ENCODE measurements at places on chromosomes 2 and 18.

DNA sequence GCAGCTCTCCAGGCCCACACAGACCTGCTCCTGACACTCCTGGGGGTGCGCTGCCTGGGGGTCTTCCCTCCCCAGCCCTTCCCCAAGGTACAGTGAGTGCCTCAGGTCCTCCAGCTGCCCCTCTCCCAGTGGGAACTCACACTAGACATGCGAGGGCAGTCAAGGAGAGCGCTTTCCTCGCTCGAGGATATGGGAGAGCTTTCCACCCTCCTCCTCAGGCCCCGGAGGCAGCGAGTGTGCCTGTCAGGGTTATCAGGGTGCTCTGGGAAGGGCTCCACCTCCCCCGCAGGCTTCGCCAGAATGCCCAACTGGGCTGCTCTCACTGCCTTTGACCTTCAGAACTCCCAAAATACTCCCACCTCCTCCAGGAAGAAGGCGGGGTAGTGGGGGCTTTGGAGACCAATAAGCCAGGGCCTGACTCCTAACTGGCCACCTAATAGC lies 85.7 kb upstream of the LAPTM4A start:
- no peak for DNase-seq

DNA sequence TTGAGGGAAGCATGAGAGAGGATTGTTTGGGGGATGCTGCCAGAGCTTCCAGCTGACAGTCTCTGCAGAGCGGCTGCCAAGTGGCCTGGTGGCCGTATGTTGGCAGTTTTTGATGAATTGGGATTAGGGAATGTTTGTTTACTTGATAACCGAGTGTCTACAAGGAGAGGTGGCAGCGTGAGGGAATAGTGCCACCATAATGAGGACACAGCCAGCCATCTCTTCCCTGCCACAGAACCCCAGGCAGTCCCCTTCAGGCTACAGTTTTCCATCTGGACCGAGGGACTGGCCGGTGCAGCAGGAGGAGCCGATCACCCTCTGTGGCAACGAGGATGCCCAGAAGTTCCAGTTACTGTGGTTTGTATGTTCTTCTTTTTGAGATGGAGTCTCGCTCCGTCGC lies 55.2 kb downstream of the TRAPPC12 start:
- DNase-seq, result no peak

DNA sequence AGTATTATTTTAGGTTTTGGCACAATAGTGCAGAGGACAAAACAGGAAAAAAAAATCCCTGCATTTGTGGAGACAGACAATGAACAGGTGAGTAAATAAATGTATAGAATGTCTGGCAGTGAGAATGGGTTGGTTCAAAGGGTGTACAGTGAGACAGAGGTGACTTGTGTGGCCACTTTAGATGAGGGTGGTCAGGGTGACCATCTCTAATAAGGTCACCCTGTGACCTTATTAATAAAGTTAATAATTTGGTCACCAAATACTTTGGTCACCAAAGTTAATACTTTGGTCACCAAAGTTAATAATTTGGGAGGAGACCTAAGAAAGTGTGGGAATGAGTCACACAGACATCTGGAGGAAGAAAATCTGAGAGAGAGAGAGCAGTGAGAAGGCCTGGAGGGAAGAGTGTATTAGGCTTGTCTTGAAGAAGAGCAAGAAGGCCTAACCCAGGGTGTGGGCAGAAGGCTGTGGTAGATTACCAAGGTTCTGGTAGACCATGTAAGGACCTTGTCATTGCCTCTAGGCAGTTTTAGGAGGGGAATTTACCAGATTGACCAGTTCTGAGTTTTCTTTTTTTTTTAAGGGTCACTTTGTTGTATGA lies 1368.4 kb upstream of the CELF4 start:
- no peak for DNase-seq

GRCh38 chr2:200788121-200788718 lies 23.5 kb upstream of the BZW1 start:
- DNase-seq, result no peak

DNA sequence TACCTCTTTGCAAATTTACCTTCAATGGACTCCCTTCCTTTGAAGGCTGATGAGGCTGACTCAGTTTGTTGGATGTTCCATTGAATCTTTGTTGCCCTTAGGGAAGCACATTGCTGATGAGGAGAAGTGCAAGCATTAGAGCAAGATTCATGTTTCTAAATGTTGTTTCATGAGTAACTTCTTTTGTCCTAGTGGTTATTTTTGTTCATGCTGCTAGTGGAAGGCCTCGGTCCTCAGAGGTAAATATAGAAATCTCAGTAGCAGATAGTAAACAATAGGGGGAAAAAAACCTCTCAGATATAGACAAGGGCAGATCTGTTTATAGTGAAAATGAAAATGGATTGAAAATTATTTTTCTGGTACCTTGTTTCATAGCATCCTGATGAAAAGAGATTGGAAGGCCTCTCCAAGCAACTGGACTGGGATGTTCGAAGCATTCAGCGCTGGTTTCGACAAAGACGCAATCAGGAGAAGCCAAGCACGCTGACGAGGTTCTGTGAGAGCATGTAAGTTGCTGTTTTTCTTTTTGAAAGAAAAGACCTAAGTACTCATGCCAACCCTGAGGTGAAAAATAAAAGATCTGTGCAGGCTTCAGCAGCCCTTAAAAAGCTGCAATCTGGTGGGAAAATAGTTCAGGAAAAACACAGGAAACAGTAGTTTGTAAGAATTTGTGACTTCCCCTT lies 104.9 kb downstream of the CERS6 start:
- DNase-seq, result no peak

GRCh38 chr2:39158351-39158750 lies 37.5 kb upstream of the SOS1 start:
- DNase-seq, result no peak

GRCh38 chr2:893311-893710 lies 57.3 kb upstream of the SNTG2 start:
- no peak for DNase-seq

- DNase-seq, result no peak
Measured at GRCh38 chr2:199581408-199581807, 123.7 kb upstream of the SATB2 start.

- DNase-seq, result peak; percentile 67
Measured at GRCh38 chr2:30336978-30337841, 105.9 kb downstream of the LBH start.

- no peak for DNase-seq
Measured at GRCh38 chr18:12287131-12287681, 20.8 kb upstream of the TUBB6 start.

GRCh38 chr2:69086466-69086865 lies 73.5 kb downstream of the ANTXR1 start:
- no peak for DNase-seq

GRCh38 chr2:70344195-70344594 lies 42.3 kb upstream of the FAM136A start:
- no peak for DNase-seq

DNA sequence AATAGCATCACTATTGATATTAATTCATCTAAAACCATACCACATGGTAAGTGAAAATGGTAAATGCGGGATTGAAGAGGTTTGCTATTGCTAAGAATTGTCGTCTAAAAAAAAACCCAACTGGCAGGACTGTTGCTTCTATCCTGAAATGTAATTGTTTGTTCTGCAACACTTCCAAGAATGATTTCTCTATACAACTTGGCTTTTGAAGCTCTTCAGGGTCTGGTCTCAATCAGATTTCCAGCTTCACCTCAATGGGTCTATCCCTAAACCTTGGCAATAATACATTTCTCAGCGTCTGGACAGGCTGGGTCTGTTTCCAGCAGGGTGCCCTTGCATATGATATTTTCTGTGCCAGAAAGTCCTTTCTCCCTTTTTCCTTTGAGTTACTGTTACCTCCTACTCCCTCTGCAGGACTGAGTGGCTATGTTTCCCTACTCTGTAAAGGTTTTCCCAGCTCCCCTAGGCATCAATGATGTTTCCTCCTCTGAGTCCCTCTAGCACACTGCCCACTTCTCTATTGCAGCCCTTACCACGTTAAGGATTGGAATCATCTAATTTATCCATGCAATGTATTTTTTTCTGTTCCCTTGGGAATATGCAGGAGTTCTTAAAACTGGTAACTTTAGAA lies 118.2 kb upstream of the REV1 start:
- DNase-seq, result no peak

DNA sequence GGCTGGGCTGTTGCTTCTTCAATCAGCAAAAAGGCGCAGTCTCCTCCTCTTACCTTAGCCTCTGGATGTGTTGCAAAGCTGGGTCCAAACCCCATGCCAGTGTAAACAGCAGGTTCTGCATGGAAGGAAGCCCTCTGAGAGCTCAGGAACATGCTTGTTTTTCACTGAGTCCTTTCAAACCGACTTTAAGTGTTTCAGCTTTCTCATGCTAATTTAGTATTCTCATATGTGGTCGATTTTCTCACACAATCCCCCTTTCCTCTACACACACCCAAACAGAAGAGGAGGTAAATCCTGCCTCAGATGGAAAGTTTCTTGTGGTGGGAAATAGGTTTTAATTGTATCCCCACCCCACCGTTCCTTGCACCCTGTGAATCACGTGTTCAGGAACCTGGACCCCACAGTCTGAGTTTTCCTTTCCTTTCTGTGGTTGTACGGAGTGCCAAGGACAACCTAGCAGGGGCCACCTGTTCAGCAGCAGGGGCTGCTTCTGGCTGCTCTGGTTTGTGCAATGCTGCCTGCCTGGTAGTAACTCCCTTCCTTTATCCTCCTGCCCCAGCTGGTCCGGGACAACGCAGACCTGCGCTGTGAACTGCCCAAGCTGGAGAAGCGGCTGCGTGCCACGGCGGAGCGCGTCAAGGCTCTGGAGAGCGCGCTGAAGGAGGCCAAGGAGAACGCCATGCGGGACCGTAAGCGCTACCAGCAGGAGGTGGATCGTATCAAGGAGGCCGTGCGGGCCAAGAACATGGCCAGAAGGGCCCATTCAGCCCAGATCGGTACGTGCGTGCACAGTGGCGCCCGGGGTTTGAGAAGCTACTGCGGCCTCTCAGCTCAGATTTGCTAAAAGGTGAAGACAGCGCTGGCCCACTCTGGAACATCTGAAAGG lies 28.7 kb upstream of the LYPD6B start:
- no peak for DNase-seq

DNA sequence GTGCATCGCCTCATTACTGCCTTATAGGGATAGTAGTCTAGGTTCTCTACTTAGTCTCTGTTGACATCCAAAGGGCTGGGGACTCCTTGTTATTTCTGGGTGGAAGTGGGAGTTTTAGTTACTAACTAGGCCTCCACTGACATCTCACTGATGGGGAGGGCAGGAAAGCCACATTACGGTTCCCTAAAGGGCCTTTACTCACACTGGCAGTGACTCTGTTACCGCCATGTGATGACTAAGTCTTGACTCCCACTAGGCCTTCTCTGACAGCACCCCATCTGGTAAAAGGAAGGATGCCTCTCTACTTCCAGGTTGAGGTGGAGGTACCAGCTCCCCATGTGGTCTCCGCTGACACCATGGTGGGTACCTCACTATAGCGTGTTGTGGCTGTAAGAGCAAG lies 14.0 kb upstream of the BCL2L11 start:
- DNase-seq, result no peak

GRCh38 chr2:55111570-55112228 lies 61.4 kb upstream of the RTN4 start:
- DNase-seq, result no peak

DNA sequence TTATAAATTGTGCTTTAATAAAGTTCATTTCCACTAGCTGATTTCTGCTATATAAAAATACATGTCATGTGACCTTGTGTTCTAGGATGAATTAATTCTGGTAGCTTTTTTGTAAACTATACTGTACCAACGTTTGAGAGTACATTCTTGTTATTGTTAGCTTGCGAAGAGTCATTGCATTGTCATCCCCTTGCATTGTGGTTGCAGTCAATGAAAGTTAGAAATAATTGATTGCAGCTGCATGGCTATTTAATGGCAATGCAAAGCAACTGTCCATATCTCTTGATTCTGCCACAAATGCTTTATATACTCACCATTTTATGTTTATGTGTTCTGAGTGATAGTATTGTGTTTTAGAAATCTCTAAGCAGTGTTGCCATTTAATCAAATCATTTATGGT lies 91.6 kb downstream of the ZNF407 start:
- DNase-seq, result no peak

DNA sequence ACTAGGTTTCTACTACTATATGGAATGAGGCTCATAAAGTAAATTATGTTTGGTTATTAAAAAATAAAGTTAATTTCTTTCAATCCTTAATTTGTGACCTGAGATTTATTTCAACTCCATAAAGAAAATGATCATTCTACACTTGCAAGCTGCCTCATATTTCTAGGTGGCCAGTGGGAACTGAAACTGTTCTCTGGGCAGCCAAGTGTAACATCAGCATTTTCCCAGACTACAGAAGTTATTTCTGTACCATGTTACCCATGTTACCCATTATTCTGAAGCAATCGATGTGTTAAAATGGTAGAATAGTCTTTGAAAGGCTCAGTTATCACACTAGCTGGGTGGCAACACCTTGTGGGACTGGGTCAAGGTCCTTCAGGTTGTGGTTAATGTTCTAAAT lies 139.3 kb upstream of the FBXO11 start:
- no peak for DNase-seq

DNA sequence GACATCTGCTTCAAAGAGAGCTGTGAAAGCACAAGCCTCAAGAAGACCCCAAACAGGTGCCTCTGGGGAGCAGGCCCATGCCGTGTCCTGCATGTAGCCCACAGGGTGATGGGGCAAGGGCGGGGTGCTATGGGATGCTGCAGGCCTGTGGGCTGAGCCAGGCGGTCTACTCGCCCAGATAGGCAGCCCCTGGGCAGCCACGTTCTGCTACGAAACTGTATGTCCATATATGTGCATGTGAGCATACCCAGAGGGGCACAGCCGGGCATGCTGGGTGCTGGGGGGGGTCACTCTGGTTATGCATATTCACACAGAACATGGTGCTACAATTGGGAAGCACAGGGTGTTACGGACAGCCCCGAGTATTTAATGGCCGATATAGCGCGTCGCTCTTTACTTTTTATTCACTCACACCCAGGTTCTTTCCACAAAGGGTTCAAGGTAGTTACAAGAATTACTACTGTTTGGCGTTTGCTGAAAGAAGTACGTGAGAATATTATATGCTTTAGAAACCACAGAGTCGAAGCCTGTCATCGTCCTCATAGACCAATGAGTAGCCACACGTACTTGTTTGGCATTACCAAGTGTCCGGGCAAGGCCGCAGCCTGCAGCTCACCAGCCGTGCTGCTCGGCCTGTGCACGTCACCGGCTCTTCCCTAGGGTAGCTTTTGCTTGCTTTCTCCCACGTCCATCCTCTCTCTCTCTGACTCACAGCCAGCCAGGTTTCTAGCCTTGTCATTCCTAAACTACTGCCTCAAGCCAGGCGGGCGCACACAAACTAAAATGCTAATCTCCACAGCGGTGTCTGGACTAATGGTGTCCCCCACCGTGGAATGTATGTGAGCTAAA lies 14.4 kb downstream of the MTERF4 start:
- no peak for DNase-seq

- no peak for DNase-seq
Measured at GRCh38 chr2:205364261-205364660, 318.0 kb upstream of the NRP2 start.

GRCh38 chr2:101219246-101219645 lies 33.4 kb upstream of the CNOT11 start:
- DNase-seq, result no peak

GRCh38 chr18:40849886-40850285 lies 1105.1 kb upstream of the PIK3C3 start:
- DNase-seq, result no peak

DNA sequence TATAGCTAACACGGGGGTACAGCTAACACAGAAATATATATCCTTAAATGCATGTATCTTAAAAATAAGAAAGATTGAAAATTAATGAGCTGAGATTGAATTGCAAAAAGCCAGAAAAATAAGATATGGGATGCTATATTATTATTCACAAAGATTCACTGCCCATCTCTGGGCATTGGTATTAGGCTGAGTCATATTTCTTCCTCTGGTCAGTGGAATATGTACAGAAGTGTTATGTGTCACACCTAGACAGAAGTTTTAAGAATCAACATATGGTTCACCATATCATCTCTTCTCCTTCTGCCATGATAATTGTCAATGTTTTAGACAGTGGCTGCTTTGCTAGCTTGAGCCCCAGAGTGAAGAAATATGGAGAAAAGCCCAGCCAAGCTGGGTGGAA lies 14.0 kb upstream of the MCFD2 start:
- DNase-seq, result no peak
